Brain microvascular endothelial cell (primary cell): ENCODE measurements at places on chromosomes 12 and 14.
A peak's percentile ranks its signal among the peaks of the same experiment; 100 is the strongest.

DNA sequence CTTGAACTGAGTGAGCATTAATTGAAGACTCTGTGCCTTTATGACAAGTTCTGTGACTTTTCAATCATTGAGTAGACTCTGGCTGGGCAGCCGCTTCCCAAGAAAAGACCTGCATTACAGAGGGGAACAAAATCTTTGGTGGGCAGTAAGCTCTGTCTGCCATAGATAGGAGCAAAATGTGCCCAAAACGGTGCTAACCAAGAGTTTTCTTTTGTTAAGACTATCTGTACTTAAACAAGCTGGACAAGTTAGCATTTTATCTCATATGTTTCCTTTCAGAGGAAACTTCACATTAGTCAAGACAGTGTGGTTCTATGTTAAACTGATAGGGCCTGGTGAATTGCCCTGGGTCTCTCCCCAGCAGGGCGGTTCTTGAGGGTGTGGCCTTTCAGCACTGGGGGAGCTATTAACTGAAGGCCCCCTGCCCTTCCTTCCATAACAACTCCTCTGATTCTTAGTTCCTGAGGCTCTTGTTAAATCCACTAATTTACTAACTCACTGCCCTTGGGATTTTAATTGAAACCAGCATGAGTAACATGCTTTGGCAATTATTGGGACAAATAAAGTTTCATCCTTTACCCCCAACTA, 219.6 kb downstream of the KTN1 start:
- no peak for DNase-seq

DNA sequence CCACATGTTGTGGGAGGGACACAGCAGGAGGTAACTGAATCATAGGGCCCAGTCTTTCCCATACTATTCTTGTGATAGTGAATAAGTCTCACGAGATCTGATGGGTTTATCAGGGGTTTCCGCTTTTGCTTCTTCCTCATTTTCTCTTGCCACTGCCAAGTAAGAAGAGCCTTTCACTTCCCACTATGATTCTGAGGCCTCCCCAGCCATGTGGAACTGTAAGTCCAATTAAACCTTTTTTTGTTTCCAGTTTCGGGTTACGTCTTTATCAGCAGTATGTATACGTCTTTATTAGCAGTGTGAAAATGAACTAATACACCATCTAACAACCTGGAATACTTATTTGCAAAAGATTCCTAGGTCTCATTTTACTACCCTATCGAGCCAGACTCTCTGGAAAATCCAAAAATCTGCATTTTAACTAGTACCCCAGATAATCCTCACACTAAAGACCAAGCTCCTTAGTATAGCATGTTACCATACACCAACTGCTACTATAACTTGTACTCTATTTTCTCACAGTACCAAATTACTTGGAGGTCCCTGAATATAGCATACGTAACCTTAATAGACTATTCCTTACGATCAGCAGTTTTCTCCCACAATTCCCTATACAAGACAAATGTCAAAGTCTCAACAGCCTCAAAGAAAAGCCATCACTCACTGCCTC, 11.5 kb downstream of the GTF2A1 start:
- peak; percentile 32 for DNase-seq

DNA sequence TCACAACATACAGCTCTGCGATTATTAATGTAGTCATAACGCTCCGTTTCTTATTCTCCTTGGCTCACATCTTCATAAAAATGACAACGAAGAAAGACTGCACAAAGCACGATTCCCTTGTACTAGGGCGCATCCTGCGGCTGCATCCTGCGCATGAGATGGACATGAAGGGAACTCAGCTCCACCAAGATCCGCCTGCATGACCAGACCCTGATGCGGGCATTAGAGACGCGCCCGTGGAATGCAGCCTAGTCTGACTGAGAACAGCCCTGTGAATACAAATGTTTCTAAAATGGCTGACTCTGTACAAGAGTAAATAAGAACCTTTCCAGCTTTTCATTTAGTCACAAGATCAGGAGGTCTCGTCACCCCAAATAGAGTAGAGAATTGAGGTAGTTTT, 422.2 kb downstream of the NOVA1 start:
- no peak for DNase-seq

DNA sequence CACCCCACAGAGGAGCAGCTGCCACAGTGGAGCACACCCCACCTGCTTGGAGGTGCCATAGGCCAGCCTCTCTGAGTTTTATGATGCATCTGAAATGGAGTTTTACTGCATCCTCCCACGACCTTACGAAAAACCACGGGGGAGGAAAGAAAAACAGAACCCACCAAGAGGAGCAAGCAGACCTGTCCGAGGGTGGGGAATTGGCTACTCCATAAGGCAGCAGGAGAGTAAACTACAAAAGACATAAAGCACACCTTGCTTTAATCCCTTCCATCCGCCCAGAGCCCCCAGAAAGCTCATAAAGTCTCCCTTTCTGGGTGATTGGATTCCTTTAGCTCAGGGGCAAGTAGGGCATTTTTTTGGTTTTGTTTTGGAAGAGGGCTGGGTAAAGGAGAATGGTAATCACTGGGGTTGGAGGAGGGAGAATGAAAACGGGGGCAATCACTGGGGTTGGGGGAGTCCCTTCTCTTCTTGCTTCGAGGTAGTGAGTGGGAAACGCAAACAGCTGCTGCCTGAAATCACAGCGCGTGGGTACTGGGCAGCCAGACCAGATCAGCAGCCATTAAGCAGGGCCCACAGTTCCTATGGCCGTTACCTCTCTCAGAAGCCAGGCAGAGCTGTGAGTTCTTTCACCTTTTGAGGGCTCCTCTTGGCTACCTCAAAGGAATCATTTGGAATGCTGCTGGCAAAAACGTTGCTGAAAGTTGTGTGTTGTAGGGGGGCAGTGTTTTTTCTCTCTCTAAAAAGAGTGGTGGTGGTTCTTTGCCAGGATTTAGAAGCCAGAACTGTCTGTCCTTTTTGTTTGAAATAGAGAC, 433.6 kb downstream of the ZFP36L1 start:
- DNase-seq, result no peak

- no peak for DNase-seq
These were observed 106.2 kb downstream of the ANO4 start for GRCh38 chr12:100900808-100901207.

- no peak for DNase-seq
These were observed 13.1 kb downstream of the TSPAN8 start for GRCh38 chr12:71144682-71145081.

DNA sequence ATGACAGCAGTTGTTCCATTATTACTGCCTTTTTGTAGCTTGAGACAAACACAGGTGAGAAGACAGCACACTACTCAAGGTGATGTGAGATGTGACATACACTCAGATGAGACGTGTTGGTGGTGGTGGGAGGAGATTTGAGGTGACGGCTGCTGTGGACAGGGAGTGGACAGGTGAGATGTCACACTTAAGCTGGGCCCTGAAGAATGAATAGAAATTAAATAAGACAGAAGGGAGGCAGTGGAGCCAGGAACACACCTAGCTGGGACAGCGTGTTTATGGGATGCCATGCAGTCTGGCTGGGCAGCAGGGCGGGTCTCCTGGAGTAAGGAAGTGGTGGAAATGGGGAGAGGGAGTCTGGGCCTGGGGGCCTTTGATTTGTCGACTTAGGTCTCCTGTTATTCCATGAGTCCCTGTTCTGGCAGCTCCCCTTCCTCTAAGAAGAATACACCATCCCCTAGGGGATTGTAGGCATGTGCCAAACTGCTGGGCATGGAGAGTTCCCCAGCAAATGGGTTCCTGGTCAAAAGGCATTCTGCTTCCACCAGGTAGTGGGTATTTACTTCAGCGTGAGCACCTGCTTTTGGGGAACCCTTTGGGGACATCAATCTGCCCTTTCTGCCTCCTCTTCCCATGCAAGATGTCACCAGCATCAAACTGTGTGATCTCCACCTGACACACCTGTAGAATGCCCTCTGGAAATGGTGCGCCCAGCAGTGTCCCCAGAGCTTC, 71.2 kb upstream of the ESRRB start:
- DNase-seq, result no peak

GRCh38 chr12:107571492-107571891, 114.1 kb upstream of the PWP1 start:
- no peak for DNase-seq

GRCh38 chr14:51228890-51229289, 11.2 kb upstream of the TMX1 start:
- no peak for DNase-seq

DNA sequence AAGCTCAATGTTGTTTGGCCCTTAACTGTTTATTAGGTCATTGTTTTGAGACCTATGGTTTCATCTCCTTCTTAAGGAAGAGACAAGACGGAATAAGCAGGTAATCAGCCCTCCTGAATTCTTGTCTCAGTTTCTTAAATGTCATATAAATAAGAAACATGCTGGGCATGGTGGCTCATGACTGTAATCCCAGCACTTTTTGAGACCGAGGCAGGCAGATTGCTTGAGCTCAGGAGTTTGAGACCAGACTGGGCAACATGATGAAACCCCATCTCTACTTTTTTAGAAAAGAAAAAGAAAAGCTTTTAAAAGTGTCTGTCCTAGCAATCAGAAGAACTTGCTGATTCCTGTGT, 5.1 kb downstream of the MTRFR start:
- no peak for DNase-seq

- no peak for DNase-seq
These were observed 46.2 kb upstream of the DIP2B start for GRCh38 chr12:50458606-50459005.

DNA sequence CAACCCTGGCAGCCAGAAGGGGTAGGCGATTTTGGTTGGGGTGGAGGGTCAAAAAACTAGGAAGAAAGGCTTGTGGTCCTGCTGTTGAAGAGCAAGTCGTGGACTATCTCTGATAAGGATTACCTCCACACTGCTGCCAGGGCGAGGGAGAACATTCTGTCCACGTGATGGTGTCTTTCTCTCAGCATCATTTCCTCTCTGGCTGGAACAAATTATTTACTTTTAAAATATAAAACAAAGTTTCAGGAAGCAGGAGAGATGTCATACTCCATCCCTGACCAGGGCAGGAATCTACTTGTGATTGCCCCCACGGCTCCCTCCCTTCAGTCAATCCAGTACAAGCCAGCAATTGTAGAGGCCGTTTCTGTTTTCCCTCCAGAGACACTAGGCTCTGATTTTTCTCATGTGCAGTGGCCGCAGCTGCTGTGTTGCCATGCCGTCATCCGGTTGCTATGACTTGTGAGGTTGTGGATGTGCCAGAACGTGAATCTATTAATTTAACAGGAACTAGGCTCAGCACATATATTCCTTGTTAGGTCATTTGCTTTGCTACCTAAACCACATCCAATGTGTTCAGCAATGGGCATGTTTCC, 61.5 kb upstream of the PTGR2 start:
- DNase-seq, result peak; percentile 93

GRCh38 chr12:103680591-103681141, 93.6 kb downstream of the STAB2 start:
- no peak for DNase-seq

- no peak for DNase-seq
These were observed 10.7 kb downstream of the CREBL2 start for GRCh38 chr12:12622418-12622817.

DNA sequence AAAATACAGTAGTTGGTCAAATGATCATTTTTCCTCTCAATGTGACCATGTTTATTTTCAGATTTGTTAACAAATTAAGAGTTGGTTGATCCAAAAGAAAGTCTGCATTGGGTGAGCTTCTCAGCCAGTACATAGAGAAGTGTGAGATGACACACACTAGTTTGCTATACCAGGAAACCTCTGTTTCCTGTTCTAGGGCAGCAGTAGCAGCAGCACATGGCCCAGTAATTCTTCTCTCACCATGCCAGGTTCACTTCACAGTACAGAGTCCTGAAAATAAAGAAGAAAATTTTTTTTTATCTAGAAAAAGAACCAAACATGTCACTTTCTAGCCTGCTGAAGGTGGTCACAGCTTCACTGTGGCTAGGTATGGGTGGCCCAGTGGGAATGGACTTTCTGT, 250.2 kb upstream of the OR4E1 start:
- no peak for DNase-seq

- DNase-seq, result no peak
These were observed 630.2 kb upstream of the NOVA1 start for GRCh38 chr14:27228053-27228452.

- no peak for DNase-seq
These were observed 62.8 kb downstream of the PPP2R5C start for GRCh38 chr14:101824339-101824727.

DNA sequence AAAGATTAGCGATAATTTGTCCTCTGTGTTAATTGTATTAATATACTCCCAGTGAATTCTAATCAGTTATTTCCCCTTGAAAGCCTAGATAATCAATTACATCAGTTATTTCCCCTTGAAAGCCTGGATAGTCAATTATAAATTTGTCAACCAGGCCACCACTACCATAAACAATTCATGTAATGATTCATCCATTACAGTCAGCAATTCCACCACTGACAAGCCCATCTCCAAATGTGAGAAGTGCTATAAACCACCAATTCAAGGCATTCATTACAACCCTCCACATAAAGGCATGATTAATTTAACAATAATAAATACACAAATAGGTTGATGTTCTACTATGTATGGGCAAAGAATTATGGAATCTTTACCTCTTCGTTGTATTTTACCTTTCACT, 40.9 kb downstream of the INTS13 start:
- DNase-seq, result no peak

GRCh38 chr14:78725086-78725485, 554.9 kb downstream of the NRXN3 start:
- no peak for DNase-seq

- no peak for DNase-seq
These were observed 96.7 kb downstream of the RMST start for GRCh38 chr12:97559267-97559666.

- DNase-seq, result peak; percentile 28
These were observed 525.3 kb downstream of the MED13L start for GRCh38 chr12:115752156-115752555.

DNA sequence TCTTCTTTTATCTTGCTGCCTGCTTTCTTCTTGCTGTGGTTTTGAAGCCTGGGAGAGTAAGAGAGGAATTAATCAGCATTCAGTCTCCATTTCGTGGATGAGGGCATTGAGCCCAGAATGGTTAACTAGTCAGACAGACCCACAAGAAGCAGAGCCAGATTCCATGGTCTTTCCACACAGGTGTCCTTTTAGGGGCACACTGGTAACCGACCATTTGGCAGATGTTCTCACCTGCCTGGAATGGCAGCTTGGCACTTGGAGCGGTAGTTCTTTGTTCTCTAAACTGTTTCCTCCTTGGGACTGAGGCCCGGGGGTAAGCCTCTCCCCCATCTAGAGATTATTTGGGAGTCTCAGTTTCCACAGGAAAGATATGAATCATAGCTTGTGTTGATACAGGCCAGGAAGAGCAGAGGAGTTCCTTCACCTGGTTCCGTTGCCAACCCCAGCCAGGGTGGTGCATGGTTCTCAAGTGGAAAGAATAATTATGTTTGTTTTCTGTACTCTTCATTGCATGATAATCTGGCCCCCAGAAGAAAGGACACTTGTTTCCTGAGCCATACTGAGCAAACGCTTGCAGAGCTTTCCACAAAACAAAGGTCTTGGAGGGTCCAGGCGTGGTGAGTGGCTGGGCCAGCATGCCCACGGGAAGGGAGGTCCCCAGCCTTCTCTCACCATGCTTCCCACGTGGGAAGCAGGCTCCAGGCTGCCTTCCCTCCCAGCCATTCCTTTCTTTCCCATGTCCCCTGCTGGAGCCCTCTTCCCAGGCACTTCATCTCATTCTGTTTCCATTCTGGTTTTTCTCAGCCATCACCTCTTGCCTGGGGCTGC, 2.0 kb upstream of the KRT75 start:
- DNase-seq, result no peak

GRCh38 chr12:38921025-38921677, 15.8 kb upstream of the CPNE8 start:
- DNase-seq, result peak; percentile 28
